Astrocyte of the spinal cord (primary cell): ENCODE measurements at places on chromosomes 6 and 20.

- peak; percentile 14 for DNase-seq
Observed at GRCh38 chr6:96157018-96157565, 141.3 kb downstream of the FUT9 start.

- no peak for DNase-seq
Observed at GRCh38 chr6:132275066-132275970, 126.0 kb downstream of the MOXD1 start.

GRCh38 chr6:150470960-150471665 is 102.3 kb downstream of the IYD start:
- no peak for DNase-seq

- DNase-seq: no peak
Observed at GRCh38 chr6:38915205-38915925, 133.2 kb upstream of the GLP1R start.

DNA sequence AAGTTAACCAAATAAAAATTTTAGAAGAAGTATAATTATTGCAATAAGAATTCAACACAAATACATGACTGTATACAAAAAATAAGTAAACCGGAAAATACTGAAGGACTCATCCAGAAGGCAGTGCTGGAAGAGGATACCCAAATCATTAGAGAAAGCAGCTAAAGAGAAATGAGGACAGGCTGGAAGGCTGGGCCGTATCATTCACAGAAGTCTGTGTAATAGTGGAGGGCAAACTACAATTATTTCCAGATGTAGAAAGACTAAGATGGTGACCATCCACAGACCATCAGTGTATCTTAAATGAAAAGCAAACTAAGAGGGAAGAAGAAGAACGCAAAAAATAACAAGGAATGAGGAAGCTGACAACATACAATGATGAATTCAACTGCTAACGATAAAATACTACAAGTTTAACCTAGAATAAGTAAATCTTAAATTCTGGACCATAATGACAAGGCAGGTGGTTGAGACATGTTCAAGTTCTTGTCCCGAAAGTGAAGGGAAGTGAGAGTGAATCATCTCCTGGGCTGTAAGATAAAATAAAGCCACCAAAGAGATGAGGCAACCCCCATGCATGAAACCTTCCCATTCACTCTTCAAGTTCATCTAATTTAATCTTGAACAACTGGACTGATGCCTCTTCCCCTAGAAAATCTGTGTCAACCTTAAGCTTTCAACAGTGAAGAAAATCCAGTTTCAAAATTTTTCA is 71.5 kb downstream of the SLC23A2 start:
- DNase-seq: no peak

DNA sequence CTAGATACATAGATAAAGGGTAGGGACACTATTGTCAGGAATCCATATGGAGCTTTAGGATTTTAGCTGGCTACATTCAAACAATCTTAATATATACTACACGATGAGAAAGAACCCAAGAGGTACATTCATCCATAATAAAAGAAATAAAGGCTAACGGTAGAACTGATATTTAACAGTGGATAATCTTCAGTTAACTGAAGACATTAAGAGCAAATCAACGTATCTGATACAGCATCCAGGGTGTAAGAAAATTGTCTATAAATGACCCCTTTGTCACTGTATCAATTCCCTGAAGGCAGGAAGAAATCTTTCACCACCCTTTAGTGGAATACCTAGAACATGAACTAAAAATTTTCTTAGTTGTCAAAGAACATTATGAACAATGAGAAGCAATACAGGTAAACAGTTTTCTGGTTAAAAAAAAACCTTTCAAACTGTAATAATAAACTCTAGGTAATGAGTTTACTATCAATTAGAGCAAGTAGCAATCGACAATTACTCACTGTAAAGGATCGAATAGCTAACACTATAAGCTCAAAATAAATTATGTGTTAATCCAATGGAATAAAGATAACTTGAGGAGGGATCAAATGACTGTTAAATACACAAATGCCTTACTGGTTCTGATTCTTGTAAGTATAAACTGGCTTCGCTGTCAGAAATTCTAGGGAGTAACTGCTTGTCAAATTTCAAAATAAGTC is 11.8 kb downstream of the ROMO1 start:
- no peak for DNase-seq

GRCh38 chr6:125612345-125612846 is 137.0 kb upstream of the HEY2 start:
- DNase-seq: peak; percentile 20

- DNase-seq: no peak
Observed at GRCh38 chr6:106149472-106150069, 63.4 kb downstream of the PRDM1 start.

- DNase-seq: peak; percentile 92
Observed at GRCh38 chr6:47484616-47485015, 7.0 kb downstream of the CD2AP start.

DNA sequence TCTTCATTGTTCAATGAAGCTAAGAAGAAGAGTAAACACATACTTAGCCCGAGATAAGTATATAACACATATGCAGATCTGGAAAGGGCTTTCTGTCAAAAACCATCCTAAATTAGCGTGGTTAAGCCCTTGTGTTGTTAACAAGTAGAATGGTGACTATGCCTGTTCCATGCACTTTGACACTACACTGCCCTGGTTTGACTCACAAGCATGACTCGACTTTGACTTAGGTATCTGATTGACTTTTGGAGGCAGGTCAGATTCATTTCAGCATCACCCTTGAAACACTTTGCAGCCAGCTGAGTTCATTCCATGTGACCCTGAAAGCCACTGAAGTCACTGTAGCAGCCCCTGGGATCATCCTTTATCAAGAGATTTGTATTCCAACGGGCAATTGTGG is 239.8 kb downstream of the TBX18 start:
- no peak for DNase-seq

DNA sequence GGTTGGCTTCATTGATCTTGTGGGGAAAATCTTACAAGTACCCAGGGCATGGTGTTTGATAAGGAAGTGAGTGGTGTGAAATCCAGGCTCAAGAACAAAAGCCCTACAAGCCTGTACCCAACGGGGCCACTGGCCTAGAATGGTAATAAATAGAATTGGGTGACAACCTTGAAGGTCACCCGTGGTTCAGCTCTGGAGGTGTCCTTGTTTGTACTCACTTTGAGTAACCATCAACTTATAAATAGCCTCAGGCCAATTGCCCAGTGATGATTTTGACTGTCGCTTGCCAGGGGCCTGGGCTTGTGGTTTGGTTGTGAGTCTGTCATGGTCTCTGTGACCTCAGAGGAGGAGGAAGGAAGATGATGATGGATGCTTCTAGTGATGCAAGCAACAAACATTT is 87.8 kb downstream of the PHACTR3 start:
- DNase-seq: no peak

DNA sequence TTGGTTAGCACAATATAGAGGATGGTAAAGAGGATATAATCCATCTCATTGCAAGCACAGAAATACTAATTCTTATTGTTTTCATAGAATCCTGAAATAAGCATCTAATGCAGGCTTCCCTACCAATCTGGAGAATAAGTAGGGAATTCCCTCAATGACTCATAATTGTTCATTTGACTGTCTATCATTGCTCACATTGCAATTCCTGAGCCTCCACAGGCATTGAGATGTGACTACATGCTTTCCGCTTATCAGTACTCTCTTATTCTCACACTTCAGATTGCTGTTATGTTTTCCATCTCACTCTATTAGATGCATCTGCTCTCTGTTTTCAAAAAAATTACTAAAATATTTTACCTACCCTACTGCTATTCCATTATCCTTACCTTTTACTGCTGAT is 216.2 kb upstream of the PRSS16 start:
- no peak for DNase-seq

- peak; percentile 64 for DNase-seq
Observed at GRCh38 chr6:44642870-44643522, 255.5 kb downstream of the CDC5L start.

DNA sequence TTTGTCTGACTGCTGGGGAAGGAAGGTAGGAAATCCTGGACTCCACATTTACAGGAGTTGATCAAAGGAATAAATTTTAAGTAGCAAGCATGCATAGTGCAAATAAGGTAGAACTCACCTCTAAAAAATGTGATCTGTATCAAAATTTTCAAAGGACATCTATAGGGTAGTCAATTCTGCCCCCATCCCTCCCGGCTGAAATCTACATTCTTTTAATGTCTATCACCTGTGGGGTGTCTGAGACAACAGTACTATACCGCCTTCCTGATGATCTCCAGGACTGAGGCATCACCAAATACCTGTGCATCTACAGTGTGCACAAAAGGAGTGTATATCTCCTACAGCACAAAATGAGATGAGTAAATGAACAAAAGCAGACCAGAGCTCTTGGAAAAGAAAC is 19.9 kb downstream of the CPNE1 start:
- no peak for DNase-seq

DNA sequence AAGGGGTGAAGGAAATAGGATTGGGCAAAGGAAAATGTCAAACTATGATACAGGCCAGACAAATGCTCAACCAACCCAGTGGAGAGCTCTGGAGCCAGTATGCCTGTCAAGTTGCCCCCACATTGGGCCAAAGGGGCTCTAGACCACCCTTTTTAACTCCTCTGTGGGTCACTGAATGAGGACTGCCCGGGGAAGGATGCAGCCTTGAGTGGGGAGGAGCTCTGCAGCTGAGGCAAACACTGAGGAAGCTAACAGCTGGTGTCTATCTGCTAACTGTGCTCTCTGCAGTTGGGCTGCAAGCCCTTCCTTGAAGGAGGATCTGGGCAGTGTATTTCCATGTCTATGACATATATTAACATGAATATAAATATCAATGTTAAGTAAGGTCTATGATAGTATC is 98.4 kb upstream of the PRSS16 start:
- DNase-seq: no peak

- no peak for DNase-seq
Observed at GRCh38 chr20:63622732-63623131, 4.2 kb downstream of the GMEB2 start.

- no peak for DNase-seq
Observed at GRCh38 chr6:148138573-148138972, 204.1 kb upstream of the SASH1 start.

DNA sequence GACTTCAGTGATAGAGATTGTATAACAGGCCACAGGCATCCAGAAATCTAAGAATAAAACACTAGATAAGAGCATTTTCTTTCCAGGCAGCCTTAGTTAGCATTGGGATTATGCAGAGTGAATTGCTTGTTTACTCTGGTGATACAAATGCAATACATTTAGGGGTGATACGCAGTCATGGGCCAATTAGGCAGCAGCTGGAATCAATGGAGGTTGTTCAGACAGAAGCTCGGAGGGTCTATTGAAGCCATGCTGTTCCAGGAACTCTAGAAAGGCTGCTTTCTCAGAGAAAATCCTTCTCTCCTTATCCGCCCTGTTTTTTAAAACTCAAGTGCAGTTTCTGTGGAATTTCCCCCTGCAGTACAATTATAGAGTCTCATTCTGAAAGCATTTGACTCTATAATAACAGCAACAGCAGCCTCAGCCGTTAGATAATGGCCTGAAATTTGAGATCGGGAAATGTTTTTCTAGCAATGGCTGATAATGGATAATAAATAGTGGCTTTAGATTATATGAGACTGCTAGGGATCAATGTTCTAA is 364.3 kb upstream of the HS3ST5 start:
- no peak for DNase-seq

DNA sequence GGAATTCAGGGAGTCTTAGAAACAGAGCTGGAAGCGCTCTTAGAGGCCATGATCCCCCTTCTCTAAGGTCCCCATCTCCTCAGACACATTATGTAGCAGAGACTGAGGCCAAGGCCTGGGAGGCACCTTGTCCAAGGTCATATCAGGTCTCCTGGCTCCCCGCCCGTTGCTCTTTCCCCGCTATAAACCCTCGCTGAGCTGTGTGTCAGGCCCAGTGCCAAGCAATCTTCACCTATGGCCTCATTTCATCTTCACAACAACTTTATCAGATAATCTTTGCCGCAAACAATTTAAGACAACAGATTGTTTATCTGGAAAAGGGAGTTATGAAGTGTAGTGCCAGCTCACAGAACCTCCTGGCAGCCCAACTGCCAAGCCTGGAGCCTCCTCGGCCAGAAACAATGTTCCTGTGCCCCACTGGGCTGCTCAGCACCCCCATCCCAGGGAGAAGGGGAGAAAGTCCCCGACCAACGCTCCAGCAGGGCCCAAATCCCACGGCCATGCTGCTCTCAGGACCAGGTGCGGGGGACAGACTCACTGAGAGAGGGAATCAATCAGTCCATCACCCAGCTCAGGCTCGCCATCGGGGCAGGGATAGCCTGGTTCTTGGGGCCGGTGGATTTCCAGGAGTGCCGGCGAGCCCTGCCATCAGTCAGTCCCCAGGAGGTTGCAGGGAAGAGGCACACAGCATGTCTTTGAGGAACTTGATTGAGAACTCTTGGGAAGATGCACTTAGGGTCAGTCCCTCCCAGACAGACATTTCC is 16.9 kb upstream of the FANCE start:
- DNase-seq: no peak

GRCh38 chr20:33604084-33604990 is 57.8 kb upstream of the C20orf144 start:
- DNase-seq: no peak

GRCh38 chr6:155996151-155996550 is 540.5 kb upstream of the NOX3 start:
- no peak for DNase-seq

DNA sequence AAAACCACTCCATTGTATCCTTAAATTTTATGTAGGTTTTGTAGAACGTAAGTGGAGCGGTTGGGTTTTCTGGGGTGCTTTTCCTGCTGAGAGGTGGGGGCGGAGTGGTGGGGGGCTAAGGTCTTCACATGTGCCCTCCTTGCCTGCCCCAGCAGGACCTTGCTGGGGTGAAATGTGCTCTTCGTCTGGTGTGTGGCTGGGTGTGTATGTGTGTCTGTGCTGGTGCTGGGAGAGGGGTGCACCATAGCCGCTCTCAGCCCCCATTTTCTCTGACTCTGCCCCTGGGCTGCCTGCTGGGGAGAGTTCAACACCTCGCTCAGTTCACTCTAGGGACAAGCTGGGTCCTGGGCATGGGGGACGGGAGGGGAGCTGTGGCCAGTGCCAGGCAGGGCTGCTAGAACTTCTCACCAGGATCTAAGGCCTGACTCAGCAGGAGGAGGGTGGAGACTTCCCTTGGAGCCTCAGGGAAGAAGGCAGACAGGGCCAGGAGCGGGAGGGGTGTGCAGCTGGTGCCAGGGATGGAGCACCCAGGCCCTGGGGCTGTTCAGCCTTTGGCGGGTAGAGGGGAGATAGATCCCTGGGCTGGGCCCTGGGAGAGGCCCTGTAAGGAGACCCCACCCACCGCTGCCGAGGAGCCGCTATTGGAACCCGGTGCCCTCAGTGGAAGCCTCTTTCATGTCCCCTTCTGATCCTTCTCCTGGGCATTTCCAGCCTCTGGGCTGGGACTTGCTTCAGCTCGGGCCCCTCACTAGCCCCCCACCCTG is 4.8 kb downstream of the SOX18 start:
- DNase-seq: peak; percentile 38

DNA sequence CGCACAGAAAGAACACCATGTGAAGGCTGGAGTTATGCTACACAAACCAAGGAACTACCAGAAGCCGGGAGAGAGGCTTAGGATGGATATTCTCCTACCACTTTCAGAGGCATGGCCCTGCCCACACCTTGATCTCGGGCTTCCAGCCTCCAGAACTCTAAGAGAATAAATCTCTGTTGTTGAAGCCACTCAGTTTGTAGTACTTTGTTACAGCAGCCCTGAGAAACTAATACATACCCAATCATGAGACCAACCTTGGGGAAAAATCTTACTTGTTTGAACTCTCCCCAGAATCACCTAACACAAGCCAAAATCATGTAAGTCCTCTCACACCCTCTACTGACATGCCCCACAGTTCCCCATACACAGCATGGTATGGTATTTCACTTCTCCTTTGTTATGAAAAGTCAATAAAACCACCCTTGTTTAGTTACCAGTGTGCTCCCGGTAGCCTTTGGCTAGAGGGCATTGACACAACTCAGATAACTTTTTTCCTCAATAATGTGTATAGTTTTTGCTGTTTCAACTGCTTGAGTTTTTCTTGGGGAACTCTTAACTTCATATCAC is 40.7 kb upstream of the SLC2A12 start:
- no peak for DNase-seq
